ENCODE measurements at places on chromosomes 7 and 10.

GRCh38 chr7:137850571-137850970, 3.8 kb upstream of the DGKI start:
- DNase-seq = no peak

GRCh38 chr7:106064771-106065574, 47.1 kb downstream of the SYPL1 start:
- DNase-seq = no peak

DNA sequence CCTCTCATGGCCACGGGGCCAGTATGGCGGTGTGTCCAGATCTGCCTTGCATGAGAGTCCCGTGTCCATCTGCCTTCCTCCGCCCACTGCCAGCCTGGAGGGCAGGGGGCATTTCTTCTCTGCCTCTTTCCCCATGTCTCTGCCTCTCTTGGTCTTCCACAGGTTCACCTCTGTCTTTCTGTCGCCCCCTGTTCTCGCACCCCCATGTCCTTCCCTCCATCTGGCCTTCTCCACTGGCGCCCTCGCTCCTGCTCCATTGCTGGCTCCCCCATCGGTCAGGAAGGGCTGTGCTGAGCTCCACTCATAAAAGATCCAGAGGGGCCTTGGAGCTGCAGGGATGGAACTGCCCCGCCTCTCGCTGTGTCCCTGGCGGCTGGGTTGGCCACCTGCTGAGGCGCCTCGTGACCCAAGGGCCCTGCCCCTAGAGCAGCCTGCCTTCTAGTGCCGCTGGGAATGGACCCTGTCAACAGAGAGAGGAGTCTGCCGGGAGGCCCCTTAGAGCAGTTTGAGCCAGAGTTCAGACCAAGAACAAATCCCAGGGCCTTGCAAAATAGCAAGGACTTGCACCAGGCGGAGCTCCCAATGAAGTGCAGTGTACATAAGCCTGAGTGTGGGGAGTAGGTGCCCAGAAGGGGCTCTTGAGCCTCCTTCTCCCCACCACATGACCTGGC, 42.0 kb downstream of the GOLGA7B start:
- DNase-seq = no peak

DNA sequence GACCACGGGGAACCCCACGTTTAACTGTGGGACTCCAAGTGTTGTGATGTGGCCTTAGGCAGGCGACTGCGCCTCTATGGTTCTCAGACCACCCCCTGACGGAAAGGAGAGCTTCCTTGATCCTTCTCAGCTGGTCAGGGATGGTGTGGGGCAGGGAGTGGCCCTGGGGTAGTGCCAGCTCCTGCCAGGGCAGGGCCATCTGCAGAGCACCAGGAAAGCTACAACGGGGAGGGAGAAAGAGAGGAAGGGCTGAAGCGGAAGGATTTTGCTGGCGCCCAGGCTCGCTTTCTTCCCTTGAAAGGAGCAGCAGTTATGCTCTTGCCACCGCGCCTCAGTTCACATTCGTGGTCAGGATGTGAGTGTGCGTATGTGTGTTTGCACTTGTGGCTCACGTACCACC, 74.9 kb upstream of the PCBD1 start:
- no peak for DNase-seq

GRCh38 chr10:77546042-77546441, 91.6 kb downstream of the KCNMA1 start:
- no peak for DNase-seq

- no peak for DNase-seq
These were observed 322.1 kb upstream of the AUTS2 start for GRCh38 chr7:69276011-69276729.

DNA sequence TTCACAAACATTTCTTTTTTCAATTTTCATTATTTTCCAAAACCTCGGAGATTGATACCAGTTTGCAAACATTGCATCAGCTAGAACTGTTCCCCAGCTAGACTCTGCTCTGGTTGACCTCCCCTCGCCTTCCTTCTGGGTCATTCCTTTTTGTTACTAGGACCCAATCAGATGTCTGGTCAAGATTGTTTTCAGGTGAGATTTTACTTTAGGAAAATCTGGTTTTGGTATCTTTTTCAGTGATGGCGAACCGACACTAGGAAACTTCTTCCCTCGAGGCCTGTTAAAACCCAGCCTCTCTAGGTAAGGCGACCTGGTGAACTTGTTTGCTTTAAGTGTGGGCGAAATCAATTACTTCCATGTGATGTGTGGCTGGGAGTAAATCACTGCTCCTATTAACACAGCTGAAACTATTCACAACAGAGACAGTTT, 8.4 kb downstream of the PROSER2 start:
- no peak for DNase-seq

DNA sequence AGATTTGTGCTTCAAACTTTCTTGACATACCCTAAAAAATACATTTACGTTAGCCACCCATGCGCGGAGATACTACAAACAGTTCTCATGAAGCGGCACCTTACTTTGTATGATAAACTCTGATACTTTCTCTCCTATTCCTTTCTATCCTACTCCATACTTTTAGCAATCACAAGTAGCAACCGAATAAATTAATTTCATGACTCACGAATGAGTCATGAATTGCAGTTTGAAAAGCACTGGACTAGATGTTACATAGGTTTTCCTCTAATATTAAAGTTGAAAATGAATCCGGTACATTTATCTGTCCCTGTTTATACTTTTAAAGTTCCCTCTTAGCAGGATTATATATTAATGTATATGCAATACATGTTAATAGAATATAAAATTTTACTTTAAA, 67.6 kb downstream of the CUBN start:
- no peak for DNase-seq

- DNase-seq = no peak
These were observed 95.4 kb downstream of the TBXAS1 start for GRCh38 chr7:139924461-139924860.

- no peak for DNase-seq
These were observed 25.8 kb downstream of the LAMB4 start for GRCh38 chr7:108104324-108104723.

Measured in activated CD8-positive, alpha-beta memory T cell treated with anti-CD3 and anti-CD28 coated beads for 1 hour (primary cell).